Activated CD8-positive, alpha-beta T cell treated with anti-CD3 and anti-CD28 coated beads, Interleukin-2, amount 10 ng/mL, durations not matched to agents 7 days and 5 days (primary cell): ENCODE measurements at places on chromosomes 3 and 15.

GRCh38 chr3:186921578-186921977, 8.7 kb upstream of the ST6GAL1 start:
- no peak for DNase-seq

DNA sequence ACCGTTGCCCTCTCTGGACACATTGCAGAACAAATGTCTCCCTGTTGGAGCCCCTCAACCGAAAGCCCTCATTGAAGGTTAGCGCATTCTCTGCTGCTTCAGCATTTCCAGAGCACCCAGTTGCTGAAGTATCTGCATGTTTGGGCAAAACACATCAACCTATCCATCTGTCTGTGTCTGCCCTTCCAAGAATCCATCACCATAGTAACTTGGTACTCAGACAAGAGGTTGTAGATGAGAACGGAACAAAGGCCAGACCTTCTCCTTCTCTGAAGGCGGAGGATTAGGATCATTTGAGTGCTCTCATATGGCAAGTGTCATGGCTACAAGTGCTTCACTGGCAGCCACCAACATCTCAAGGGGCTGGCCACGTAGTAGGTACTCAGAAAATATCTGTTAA, 23.1 kb upstream of the RHO start:
- DNase-seq, result no peak

DNA sequence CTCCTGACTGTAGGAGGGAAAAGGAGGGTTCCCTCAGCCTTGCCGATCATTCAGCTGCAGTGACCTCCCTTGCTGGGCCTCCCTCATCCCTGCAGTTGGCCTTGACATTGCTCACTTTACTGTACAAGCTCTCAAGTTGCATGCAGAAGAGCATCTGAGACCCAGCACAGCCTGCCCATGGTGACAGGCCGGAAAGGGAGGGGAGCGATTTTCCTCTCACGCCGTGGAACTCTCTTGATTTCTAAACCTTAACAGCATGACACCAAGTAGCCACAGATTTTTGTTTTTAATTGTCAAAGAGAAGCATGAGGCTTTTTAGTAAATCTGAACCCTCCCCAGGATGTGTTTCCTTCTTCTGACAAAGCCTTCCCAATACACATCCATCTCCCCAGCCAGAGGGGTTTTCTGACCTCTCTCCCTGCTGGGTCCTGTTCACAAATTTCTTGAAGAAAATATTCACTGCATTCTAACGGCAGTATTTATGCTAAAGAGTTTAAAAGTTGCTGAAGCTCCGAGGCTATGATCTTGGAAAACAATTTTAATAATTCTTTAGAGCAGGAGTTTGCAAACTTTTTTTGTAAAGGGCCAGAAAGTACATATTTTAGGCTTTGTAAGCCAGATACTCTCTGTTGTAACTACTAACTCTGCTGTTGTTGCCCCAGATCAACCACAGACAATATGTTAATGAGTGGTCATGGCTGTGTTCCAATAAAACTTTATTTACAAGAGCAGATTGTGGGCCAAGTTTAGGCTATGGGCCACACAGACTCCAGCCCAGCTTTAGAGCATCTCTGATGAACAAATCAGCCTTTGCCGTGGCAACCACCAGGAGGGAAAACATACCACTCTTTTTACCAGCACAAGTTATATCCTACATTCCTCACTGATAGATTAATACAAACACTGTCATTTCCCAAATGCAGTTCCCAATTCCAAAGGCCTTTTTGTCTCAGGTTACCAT, 34.8 kb downstream of the LMCD1 start:
- DNase-seq, result no peak

- DNase-seq, result peak; percentile 31
Measured at GRCh38 chr15:90191794-90192509, 9.2 kb upstream of the SEMA4B start.

- DNase-seq, result peak; percentile 34
Measured at GRCh38 chr3:24686808-24687207, 192.2 kb upstream of the THRB start.

- DNase-seq, result no peak
Measured at GRCh38 chr3:134084242-134084950, 54.7 kb upstream of the SLCO2A1 start.

- no peak for DNase-seq
Measured at GRCh38 chr3:42706721-42707619, 4.4 kb upstream of the HHATL start.

DNA sequence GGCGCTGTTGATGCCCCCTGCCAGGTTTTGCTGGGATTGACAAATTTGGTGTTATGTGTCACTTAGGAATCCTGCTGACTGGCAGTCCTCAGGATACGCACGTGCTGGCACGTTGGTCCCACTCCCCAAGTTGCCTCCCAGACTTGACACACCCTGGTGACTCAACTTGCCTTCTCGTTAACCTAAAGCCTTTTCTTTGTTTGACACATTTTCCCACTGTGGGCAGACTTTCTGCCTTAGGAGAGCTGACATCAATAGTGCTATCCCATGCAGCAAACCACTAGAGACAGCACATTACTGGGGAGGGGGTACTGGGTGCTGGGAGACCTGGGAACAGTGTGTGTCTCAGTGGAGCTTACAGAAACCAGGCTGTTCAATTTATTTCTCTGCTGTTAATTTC, 104.3 kb downstream of the OXNAD1 start:
- DNase-seq, result no peak

DNA sequence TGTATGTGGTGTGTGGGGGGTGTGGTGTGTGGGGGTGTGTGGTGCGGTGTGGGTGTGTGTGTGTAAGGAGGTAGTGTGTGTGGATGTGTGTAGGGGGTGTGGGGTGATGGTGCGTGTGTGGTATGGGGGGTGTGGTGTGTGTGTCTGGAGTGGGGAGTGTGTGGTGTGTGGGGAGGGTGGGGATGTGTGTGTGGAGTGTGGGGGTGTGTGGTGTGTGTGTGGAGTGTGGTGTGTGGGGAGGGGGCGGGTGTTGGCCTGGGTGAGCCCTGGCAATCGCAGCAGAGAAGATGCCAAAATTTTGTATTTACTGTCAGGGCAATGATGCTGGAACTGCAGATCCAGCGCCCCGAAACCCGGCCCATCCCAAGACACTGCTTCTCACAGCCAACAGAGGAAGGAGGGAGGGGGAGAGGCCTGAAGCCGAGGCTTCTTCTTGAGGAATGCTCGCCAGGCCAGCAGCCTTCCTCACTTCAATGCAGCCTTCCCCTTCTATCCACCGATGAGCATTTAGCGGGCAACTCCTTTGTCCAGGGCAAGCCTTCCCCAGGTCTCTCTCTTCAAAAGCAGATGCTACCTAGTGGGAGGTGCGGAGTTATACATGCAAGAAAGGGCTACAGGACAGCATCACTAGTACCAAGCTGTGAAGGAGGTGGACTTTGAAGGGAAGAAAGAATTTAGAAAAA, 11.9 kb upstream of the SRP14 start:
- DNase-seq, result no peak

- no peak for DNase-seq
Measured at GRCh38 chr3:96266395-96267190, 547.8 kb upstream of the EPHA6 start.

DNA sequence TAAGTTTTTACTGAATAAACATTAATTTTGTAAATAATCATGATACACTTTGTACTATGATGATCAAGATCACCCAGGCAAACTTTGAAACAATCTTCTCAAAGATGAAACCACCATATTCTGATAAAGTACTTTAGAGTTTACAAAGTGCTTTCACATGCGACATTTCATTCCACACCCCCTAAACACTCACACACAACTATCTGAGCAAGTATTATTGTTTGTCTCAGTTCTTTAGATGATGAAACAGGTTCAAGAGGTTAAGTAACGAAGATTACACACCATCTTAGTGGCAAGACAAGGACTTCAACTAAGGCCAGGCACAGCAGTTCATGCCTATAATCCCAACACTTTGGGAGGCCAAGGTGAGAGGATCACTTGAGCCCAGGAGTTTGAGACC, 37.6 kb downstream of the ZNF148 start:
- DNase-seq, result no peak

DNA sequence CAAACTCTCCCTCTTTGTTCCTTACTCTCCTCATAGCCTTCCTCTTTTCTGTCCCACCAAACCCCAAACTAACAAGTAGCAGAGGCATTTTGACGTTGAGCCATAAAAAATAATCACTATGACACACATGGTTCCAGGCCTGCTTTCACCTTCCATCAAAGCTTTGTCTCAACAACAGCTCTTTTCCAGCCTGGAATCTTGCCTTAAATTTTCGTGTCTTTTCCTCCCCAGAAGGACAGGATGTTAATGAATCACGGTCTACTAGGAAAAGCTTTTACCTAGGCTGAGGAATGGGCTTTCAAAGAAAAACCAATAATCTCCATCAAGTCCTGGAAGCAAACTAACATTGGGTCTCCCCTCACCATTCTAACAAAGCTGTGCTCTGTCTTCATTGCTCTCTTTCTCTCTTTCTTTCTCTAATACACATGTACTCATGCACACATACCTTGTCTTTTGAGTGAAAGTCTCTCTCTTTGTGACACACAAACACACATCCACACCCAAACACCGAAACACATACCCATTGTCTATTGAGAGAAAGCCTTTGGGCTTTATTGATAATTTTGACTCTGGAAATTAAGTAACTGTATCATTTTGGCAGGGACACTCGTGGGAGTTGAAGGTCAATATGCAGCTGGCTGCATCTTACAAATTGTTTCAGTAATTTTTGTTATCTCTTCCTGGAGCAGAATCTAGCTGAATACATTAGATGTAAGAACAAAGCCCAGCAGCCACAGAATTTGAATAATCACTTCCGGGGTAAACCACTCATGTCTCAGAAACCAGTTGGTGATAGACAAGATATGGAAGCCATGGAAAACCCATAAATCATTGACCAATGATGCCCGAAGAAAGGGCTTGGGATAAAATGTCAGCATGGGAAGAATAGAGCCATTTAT, 107.4 kb upstream of the SLC4A7 start:
- peak; percentile 51 for DNase-seq

DNA sequence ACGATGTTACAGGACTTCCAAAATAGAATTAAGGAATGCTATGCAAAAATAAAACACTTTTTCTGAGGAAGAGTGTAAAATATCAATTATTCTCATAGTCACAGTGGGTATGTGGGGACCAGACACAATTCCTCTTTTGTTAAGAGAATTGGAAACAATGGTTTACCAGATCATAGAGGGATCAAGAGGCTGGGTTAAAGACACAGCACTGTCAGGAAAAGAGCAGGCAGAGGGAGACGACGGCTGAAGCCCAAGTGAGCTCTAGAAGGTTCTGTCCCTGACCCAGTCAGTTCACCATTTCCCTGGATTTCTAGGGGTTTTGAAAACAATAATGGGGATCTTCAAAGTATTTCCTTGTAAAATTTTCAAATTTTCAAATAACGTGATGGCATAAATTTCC, 54.0 kb upstream of the POLR2M start:
- DNase-seq, result no peak
